Daoy (cell line): ENCODE measurements at places on chromosomes 6 and 20. TPM values are rescaled to one million over a fixed set of nuclear protein-coding genes. Genes with fewer than 3 reads are reported as not detected.

The PCK1 gene
- total RNA-seq: not detected in 2 replicates

The SHLD1 gene
- total RNA-seq: 2.8 and 3.0 TPM in 2 replicates

The MLN gene
- total RNA-seq: not detected in 2 replicates

The MCCD1 gene
- total RNA-seq: not detected in 2 replicates

The SAMD10 gene
- 0.86 and 1.2 TPM in 2 replicates for total RNA-seq

The SGK2 gene
- total RNA-seq: 0.06 TPM in 1 of 2 replicates, not detected in the other

The CHD6 gene
- 9.8 and 11.4 TPM in 2 replicates for total RNA-seq

The DEFB127 gene
- not detected in 2 replicates for total RNA-seq

The PROCR gene
- 20.9 and 21.8 TPM in 2 replicates for total RNA-seq

The EDN3 gene
- total RNA-seq: not detected in 2 replicates

The SNX9 gene
- 47.4 and 50.5 TPM in 2 replicates for total RNA-seq

The LGSN gene
- total RNA-seq: 0.23 TPM in 1 of 2 replicates, not detected in the other

The LINC00237 gene
- total RNA-seq: 4.4 TPM in 1 of 2 replicates, not detected in the other

The MAP1LC3A gene
- total RNA-seq: 1.5 and 2.5 TPM in 2 replicates

The PSORS1C2 gene
- not detected in 2 replicates for total RNA-seq

The SF3B5 gene
- total RNA-seq: 200 TPM in 2 replicates

The PRSS35 gene
- not detected in 2 replicates for total RNA-seq

The GLYATL3 gene
- total RNA-seq: not detected in 2 replicates

The PRR18 gene
- 3.2 TPM in 1 of 2 replicates, not detected in the other for total RNA-seq

The LY6G6D gene
- total RNA-seq: not detected in 2 replicates

The OR12D3 gene
- not detected in 2 replicates for total RNA-seq

The PXDC1 gene
- 81.8 and 103 TPM in 2 replicates for total RNA-seq

The OVOL2 gene
- total RNA-seq: 0.91 and 1.0 TPM in 2 replicates

The BPIFB4 gene
- not detected in 2 replicates for total RNA-seq

The RBPJL gene
- not detected in 2 replicates for total RNA-seq

The PRDM1 gene
- 0.86 and 2.9 TPM in 2 replicates for total RNA-seq

The TRAM2 gene
- total RNA-seq: 31.3 and 39.1 TPM in 2 replicates

The WFDC5 gene
- not detected in 2 replicates for total RNA-seq

The C6orf163 gene
- total RNA-seq: 0.15 and 0.63 TPM in 2 replicates

The SLC22A16 gene
- total RNA-seq: not detected in 2 replicates

The TEAD3 gene
- total RNA-seq: 6.9 and 7.3 TPM in 2 replicates

The MAN1A1 gene
- total RNA-seq: 13.0 and 22.9 TPM in 2 replicates

The CST3 gene
- total RNA-seq: 46.3 and 46.6 TPM in 2 replicates

The SULF2 gene
- total RNA-seq: 3.7 and 5.7 TPM in 2 replicates

The OR2H2 gene
- total RNA-seq: not detected in 2 replicates

The XKR7 gene
- under 0.01 and 0.12 TPM in 2 replicates for total RNA-seq

The TSPYL4 gene
- 7.6 and 11.7 TPM in 2 replicates for total RNA-seq

The RGS17 gene
- total RNA-seq: 8.3 and 8.7 TPM in 2 replicates

The PERP gene
- total RNA-seq: 47.4 and 49.3 TPM in 2 replicates

The MUCL3 gene
- not detected in 2 replicates for total RNA-seq

The CALHM4 gene
- total RNA-seq: not detected in 2 replicates

The C6orf132 gene
- total RNA-seq: not detected in 2 replicates

The PROKR2 gene
- not detected in 2 replicates for total RNA-seq
